ENCODE measurements at places on chromosomes 2 and 18. TPM values are rescaled to one million over a fixed set of nuclear protein-coding genes. Genes with fewer than 3 reads are reported as not detected.

DNA sequence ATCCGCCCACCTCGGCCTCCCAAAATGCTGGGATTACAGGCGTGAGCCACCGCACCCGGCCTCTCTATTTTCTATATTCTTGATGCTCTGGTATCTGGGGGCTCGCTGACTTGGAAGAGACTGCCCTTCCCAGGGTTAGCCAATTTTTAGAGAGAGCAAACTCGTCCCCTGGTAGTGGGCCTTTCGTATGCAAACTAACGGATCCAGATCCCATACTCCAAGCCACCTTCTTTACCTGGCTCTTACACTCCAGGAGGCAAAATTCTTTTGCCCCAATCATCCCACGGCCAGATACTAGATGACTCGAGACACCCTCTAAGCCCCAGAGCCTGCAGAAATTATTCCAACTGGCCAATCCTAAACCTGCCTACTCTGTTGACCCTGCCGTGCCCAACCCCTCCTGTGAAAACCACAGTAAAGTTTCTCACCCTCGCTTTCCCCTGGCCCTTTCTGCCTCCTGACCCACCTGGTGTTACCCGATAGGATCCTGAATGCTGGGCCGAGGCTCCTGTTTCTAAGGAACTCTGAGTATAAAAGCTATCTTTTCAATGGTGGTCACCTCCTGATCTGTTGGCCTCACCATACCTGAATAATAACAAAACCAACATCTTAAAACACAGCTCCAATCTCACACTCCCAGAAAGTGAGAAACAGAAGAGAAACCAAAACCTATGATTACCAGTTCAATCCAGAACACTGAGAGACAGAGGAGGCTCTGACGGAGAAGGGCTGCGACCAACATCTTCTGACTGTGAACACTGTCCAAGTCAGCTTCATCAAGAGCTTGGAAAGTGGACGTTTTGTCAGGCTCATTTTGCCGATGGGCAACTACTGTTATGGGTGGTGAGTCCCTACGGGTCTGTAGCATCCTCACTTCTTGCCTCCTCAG lies 57.6 kb upstream of the ZNF532 start:
- no peak for DNase-seq

Gene ITPRIPL1
- total RNA-seq: 0.64 TPM

DNA sequence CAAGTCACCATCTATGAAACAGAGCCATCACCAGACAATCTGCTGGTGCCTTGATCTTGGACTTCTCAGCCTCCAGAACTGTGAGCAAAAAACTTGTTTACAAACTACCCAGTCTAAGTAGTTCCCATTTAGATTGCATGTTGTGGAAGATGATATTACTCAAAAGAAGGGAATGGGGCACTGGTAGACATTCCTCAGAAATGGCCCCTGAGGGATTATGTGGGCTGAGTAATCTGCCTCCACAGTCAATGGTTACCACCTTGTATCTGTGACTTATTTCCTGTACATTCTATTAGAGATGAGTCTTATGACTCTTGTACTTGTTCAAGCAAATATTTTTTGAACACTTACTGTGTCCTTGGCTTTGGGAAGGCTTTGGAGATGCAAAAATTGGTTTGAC lies 160.4 kb downstream of the NUP35 start:
- no peak for DNase-seq

Gene ABCG8
- not detected for total RNA-seq

GRCh38 chr18:9711361-9712129 lies 3.4 kb downstream of the RAB31 start:
- peak; percentile 47 for DNase-seq

GRCh38 chr2:111705239-111705638 lies 178.8 kb downstream of the ANAPC1 start:
- DNase-seq: no peak

Gene RAB10
- 100 TPM for total RNA-seq

DNA sequence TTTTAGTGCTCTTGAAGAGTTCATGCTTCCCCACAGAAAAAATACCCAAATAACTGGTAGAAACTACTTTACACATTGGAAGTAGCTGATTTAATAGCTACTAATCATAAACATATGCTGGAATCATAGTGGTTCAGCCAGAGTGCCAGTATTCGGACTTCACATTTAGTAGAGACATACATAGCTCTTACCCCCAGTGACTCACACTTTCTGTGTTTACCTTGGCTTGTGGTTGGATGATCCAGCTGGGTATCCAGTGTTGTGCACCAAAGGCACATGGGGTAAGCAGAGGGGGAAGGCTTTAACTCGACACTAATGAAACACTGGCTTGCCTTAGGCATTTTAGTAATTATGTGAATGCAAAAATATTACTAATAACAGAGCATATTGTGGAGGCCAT lies 18.1 kb downstream of the ARHGAP28 start:
- DNase-seq: no peak

DNA sequence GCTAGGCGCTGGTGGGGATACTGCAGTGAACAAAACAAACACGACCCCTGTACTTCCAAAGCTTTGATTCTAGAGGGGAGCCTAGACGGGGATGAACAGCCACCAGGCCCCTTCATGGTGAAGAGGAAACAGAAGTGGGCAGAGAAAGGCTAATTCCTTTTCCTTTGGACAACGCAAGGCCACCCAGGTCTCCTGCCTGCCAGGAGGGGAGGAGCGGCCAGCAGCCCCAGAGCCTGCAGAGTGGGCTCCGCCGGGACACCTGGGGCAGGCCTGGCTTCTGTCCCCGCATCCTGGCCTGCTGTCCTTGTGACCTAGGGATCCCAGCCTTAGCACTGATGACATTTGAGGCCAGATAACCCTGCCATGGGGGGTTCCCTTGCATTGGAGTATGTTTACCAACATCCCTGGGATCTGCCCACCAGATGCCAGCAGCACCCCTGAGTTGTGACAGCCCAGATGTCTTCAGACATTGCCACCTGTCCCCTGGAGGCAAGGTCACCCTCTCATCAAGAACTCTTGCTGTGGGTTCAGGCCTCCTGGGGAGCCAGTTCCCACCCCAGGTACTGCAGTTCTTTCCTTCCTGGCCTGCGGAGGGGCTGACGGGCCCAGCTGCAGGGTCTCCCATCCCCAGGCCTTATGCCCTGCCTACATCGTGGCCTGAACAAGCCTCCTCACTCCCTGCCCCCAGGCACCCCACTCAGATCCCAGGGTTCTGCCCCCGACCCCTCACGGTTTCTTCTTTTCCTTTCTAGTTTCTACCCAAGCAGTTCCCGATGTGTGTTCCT lies 125.7 kb downstream of the SEPTIN10 start:
- DNase-seq: no peak

- no peak for DNase-seq
These were observed 246.0 kb downstream of the TSN start for GRCh38 chr2:122001441-122001874.

DNA sequence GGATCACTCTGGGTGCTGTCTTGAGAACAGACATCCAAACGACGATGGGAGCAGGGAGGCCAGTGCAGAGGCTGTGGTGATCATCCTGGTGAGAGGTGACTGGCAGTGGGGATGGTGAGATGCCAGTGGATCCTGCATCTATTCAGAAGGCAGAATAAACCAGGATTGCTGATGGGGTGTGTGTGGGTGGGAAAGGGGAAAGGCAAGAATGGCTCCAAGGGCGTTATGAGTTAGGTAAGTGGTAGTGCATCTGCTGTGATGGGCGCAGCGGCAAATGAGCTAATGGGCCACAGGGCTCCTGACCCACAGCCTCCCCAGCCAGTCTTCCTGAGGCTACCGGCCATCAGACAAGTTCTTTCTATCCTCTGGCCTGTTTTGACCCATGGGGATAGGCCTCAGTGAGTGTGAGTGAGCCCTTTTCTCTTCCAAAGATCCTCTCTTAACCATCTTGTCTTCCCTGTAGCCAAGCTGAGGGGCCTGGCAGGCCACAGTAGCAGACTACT lies 29.6 kb downstream of the SERTAD2 start:
- DNase-seq: no peak

Gene SERPINB12
- total RNA-seq: not detected

DNA sequence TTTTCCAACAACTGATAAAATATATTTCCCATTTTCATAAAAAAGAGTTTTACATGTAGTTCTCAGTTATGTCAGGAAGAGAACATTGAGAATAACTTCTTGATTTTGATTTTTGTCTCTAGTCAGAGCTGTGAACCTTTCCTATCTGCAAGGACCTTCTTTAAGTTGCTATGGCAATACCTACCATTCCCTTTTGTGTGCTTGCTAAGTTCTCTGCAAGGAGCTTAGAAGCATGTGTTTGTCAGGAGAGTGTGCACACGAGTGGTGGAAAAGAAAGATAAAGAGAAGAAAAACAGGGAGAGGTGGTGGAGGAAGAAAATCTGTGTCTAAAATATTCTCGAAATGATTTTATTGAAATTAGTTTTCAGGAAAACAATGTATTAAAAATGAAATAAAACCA lies 140.3 kb upstream of the SLC8A1 start:
- DNase-seq: no peak

Gene LHCGR
- 0.29 TPM for total RNA-seq

DNA sequence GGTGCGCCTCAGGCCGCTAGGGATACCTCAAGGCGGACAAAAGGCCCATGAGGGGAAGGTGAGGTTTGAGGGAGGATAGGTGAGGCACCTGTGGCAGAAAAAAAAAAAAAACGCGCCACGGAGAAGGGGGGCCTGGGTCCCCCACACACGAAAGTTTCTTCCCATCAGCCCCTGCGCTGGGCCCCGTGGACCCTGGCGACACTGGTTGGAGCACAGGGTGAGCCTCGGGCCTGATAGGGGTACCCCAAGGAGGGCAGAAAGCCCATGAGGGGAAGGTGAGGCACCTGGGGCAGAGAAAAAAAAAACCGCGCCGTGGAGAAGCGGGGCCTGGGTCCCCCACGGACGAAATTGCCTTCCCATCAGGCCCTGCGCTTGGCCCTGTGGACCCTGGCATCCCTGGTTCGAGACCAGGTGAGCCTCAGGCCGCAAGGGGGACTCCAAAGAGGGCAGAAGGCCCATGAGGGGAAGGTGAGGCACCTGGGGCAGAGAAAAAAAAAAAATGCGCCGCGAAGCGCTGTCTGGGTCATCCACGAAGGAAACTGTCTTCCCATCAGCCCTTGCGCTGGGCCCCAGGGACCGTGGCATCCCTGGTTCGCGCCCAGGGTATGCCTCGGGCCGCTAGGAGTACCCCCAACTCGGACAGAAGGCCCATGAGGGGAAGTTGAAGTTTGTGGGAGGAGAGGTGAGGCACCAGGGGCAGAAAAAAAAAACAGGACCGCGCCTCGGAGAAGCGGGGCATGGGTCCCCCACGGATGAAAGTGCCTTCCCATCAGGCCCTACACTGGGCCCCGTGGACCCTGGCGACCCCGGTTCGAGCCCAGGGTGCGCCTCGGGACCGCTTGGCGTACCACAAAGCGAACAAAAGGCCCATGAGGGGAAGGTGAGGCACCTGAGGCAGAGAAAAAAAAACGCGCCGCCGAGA lies 226.2 kb downstream of the CCDC74A start:
- DNase-seq: no peak

Gene STAT4
- total RNA-seq: 3.6 TPM

GRCh38 chr2:66390811-66391210 lies 44.1 kb upstream of the MEIS1 start:
- no peak for DNase-seq

DNA sequence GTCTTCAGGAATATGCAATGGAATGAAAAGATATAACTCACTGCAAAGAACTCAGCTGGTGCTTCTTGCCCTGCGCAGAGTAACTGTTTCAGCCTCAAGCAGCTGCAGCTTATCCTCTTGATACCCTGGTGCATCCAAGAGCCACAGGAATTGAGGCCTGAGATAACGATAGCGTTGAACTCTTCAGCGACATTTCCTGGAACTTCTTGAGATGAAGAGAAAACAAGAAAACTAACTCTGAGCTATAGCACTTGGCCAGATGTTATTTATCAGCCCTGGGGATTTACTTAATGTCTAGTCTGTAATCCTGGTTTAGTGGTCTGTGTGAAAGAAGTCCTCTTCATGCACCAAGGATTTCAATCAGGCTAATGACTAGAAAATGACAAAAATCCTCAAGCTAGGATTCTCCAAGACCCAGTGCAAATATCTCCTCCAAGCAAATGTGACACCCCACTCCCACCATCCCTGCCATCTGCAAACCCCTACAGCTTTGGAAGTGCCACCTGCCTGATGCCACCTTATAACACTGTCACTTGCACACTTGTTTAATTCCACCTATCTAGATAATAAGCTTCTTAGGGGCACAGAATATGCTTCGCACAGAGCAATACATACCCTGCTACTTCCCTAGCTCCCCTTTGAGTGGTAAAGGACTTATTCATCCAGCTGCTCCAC lies 40.6 kb downstream of the EHD3 start:
- no peak for DNase-seq

DNA sequence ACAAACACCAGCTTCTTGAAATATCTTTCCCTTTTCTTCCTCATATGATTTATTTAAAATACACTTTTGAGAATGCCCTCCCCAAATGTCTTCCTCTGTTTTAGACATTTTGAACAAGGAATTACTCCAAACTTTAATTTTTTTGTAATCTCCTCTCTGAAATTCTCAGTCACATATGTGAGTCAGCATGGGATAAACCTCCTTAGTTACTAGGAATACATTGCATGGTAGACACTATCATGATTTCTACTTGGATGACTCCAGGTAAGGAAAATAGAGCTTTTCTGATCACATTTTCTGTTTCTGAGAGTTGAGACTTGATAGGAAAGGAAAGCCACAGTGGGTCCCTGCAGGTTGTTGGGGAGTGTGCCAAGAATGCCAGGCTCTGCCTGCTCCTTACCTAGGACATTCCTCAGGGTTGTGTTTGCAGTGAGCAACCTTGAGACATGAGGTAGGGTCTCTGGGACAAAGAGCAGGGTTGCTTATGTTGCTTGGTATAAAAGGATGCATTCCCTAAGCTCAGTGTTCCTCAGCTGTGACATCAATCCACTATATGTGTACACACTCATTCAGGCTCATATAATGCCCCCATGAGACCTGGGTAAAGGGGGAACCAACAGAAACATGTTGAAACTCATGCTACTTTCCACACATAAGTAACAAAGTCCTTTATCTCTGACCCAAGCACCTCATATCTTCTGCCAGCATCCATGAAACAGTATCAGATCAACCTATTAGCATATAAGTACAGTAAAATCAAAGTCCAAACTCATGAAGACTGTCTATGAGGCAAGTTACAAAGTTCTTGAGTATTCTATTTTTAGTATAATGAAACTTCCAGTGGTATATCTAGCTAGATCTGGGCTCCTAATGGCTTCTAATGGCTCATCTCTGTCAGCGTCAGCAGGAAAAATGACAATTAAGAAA lies 112.8 kb upstream of the SCN1A start:
- DNase-seq: no peak

Gene SLC4A3
- total RNA-seq: 4.6 TPM

DNA sequence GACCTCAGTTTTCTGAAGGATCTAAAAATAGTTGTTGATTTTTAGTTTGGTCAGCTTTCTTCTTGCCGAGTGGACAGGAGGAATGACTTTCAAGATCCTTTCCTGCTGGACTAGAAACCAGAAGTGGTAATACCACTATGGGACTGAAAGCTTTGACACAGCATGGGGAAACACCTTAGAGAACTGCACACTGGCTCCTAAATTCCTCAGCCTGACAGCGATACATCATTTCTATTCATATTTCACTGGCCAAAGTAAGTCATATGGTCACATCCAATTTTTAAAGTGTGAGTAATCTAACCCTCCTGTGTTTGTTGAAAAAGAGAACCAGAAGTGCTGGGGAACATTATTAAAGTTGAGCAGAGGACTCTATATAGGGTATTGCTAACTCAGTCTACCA lies 244.7 kb upstream of the MMADHC start:
- no peak for DNase-seq

Data from breast epithelium (tissue), 4 donors.